ENCODE measurements at places on chromosomes 7 and 10. TPM values are rescaled to one million over a fixed set of nuclear protein-coding genes. Genes with fewer than 3 reads are reported as not detected.

MTERF1 gene
- polyA plus RNA-seq: 27.1 TPM

BTBD16 gene
- not detected for polyA plus RNA-seq

GIMAP6 gene
- not detected for polyA plus RNA-seq

NXPH1 gene
- polyA plus RNA-seq: 4.6 TPM

EPO gene
- polyA plus RNA-seq: not detected

GPR146 gene
- polyA plus RNA-seq: not detected

SPDYE8 gene
- not detected for polyA plus RNA-seq

DRGX gene
- polyA plus RNA-seq: 0.25 TPM

ZFAND2A gene
- 88.7 TPM for polyA plus RNA-seq

TRPV6 gene
- 2.3 TPM for polyA plus RNA-seq

MNX1 gene
- not detected for polyA plus RNA-seq

All from Purkinje cell (primary cell).